ENCODE measurements at places on chromosomes 3 and 15. TPM values are rescaled to one million over a fixed set of nuclear protein-coding genes. Genes with fewer than 3 reads are reported as not detected.

The NR1I2 gene
- total RNA-seq, result not detected

The ERC2 gene
- total RNA-seq, result under 0.01 TPM

The SCAANT1 gene
- total RNA-seq, result not detected

The CPNE4 gene
- total RNA-seq, result not detected

The DPH3 gene
- 19.4 TPM for total RNA-seq

The FOXL2NB gene
- total RNA-seq, result under 0.01 TPM

The CCR2 gene
- total RNA-seq, result not detected

The CDHR4 gene
- total RNA-seq, result not detected

The LINGO1 gene
- total RNA-seq, result 0.19 TPM

The ITIH3 gene
- 0.19 TPM for total RNA-seq

The C3orf85 gene
- total RNA-seq, result not detected

The RPUSD3 gene
- total RNA-seq, result 28.0 TPM

All from regular cardiac myocyte (primary cell).